Endothelial cell (in vitro differentiated cells): ENCODE measurements at places on chromosomes 7 and 10.
A peak's percentile ranks its signal among the peaks of the same experiment; 100 is the strongest.

GRCh38 chr7:35024298-35024697 lies 13.0 kb downstream of the DPY19L1 start:
- H3K27ac ChIP-seq = no peak overlapping the region
- no peak for DNase-seq
- no peak overlapping the region for H3K4me3 ChIP-seq
- no peaks in the 10 kb centered on the region for H3K36me3 ChIP-seq
- H3K27me3 ChIP-seq = no peaks in the 10 kb centered on the region

- H3K36me3 ChIP-seq = no peaks in the 10 kb centered on the region
- H3K27me3 ChIP-seq = peaks cover 17% of the 10 kb centered on the region
Observed at GRCh38 chr10:100566561-100566960, 30.8 kb downstream of the HIF1AN start.

- H3K36me3 ChIP-seq = peaks cover 19% of the 10 kb centered on the region
- peak; percentile 65 for DNase-seq
- peaks cover 18% of the 10 kb centered on the region for H3K4me1 ChIP-seq
Observed at GRCh38 chr10:97427571-97428179, 1.7 kb downstream of the PGAM1 start.

GRCh38 chr10:44051584-44052385 lies 333.1 kb downstream of the CXCL12 start:
- H3K4me1 ChIP-seq = no peaks in the 10 kb centered on the region
- no peak overlapping the region for H3K27ac ChIP-seq
- DNase-seq = no peak
- H3K4me3 ChIP-seq = no peak overlapping the region
- no peaks in the 10 kb centered on the region for H3K27me3 ChIP-seq
